Fibroblast of lung (primary cell): ENCODE measurements at places on chromosomes 13 and 19.

- DNase-seq, result no peak
Observed at GRCh38 chr19:9720541-9720940, 45.6 kb upstream of the ZNF562 start.

DNA sequence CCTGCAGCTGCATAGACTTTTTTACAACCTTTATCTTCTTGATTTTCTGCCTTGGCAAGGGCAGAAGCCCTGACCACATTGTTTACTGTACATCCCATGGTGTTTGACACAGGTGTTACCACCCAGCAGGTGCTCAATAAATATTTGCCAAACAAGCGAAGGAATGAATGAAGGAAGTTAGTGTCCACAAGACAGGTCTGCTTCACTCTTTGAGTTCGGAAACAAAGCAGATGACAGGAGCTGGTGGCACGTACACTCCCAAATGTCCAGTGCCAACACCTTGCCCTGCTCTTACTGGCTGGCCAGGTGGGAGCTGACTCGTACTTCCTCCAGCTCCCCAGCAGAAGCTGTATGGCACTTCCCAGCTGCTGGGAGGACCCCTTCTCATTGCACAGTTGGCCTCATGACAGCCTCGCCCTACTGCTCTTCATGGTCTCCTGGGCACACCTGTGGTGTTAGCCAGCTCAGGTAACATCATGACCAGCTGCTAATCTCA is 22.0 kb upstream of the MUC16 start:
- no peak for DNase-seq

GRCh38 chr13:24253520-24254145 is 55.7 kb upstream of the C1QTNF9 start:
- DNase-seq, result no peak

GRCh38 chr13:27967736-27968315 is 1.3 kb downstream of the CDX2 start:
- DNase-seq, result no peak

DNA sequence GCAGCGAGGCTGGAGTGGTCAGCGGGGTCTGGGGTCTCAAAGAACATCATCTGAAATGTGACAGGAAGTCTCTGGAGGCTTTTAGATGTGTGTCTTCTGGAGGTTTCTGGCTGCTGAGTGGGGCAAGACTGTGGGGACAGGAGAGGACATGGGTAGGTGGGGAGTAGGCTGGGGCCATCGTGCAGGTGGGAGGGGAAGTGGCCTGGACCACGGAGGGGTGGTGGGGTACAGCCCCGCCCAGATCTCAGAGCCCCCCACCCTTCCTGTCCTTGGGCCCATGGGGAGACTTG is 6.2 kb downstream of the AP1M1 start:
- no peak for DNase-seq

GRCh38 chr13:84491952-84492351 is 609.7 kb upstream of the SLITRK1 start:
- DNase-seq, result no peak
